ENCODE measurements at places on chromosomes 6 and 20.

- DNase-seq = no peak
Observed at GRCh38 chr6:127980996-127981395, 80.1 kb upstream of the THEMIS start.

DNA sequence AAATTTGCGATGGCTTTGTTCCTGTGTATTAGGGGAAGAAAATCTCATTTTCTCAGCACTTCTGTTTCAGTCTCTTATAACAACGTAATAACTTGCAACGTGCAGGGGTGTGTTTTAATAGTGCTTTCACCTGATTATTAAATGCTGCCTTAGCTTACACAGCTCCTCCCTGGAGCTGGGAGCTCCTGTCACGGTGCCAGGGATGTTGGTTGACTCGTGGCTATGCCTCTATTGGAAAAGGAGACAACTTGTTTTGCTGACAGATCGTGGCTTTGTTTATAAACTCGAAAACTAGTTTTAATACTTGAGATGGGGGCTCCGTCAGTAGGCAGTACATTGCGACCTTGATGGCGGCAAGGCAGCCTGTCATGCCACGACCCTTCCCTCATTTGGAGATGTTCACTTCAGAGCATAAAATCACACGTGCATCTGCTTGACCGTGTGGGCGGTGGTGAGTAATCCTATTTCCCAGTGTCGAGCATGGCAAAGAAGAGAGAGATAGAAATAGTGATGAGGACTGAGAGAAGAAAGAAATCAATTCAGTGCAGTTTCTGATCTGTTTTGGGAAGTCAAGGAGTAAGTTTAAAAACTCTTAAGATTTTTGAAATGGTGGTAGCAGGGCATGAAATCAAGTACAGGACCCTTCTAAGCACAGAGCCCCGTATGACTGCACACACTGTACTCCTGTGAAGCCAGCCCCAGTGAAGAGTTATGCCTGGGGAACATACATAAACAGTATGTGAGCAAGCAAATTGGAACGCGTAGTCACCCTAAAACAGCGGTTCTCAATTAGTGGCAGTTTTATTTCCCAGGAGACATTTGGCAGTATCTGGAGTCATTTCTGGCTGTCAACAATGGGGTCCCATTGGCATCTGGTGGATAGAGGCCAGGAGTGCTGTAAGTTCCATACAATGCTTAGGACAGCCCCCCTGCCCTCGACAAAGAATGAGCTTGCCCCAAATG, 147.2 kb downstream of the DOK5 start:
- no peak for DNase-seq

- DNase-seq = no peak
Observed at GRCh38 chr6:82372656-82373055, 9.0 kb downstream of the TPBG start.

GRCh38 chr20:37968841-37969401, 64.3 kb downstream of the TTI1 start:
- DNase-seq = peak; percentile 57

DNA sequence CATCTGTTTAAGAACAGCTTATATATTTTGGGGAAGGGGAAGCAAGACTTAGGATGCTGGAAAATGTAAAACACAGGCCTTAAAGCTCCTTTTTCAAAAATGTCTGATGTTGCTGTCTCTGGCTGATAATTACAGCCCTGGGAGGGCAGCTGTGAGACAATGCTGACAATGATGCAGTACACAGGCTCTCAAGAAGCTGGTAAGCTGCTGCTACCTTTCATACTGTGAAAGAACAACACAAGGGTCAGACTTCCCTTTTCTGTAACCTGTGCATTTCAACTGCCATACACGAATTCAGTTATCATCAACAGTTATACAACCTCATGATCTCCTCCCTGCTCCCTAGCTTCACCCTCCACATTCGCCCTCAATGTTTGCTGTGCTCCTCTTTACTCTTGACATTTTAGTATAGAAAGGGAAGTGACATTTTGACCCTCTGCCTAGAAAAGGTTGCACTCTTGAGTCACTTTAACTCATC, 25.2 kb downstream of the MAP7 start:
- no peak for DNase-seq

DNA sequence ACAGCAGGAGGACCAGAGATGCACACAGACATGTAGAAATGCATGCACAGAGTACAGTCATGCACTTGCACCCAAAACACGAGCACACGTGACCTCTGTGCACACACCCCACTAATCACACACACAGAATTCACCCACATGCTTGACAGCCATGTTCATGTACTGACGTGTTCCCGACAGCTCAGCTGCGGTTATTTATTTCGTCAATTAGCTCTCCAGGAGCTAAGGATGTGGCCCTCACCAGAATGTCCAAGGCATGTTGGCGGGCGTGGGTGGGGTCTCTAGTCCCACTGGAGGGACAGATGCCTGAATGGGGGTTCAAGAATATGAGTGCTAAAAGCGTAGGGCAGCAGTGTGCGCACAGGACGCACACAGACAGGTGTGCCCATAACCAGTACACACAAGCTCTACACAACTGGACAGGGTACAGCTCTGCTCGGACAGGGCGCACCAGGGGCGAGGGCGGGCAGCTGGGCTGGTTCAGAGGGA, 571 bp upstream of the PRPF6 start:
- no peak for DNase-seq

- no peak for DNase-seq
Observed at GRCh38 chr6:141963543-141964295, 169.0 kb upstream of the GJE1 start.

DNA sequence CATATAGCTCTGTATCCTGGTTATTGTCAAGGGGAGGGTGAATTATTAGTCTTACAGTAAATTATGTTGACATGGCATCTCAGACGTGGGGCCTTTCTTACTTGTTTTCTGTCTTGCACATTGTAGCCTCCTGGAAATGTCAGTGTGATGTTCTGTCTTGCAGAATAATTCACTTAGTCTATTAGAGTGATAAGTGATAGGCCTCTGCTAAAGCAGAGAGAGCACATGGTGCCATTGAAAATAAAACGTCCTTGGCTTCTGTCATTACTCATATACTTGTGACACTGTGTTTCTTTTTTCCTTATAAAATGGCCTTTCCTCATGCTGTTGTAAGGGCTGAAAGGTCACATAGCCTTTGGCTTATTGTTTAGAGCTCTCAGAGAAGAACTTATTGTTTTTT, 531.0 kb downstream of the EPM2A start:
- DNase-seq = no peak

GRCh38 chr20:48751871-48752270, 75.9 kb downstream of the PREX1 start:
- DNase-seq = peak; percentile 93

- no peak for DNase-seq
Observed at GRCh38 chr6:30611856-30612194, 5.2 kb downstream of the PPP1R10 start.
